ENCODE measurements at places on chromosomes 6 and 20.
A peak's percentile ranks its signal among the peaks of the same experiment; 100 is the strongest.

DNA sequence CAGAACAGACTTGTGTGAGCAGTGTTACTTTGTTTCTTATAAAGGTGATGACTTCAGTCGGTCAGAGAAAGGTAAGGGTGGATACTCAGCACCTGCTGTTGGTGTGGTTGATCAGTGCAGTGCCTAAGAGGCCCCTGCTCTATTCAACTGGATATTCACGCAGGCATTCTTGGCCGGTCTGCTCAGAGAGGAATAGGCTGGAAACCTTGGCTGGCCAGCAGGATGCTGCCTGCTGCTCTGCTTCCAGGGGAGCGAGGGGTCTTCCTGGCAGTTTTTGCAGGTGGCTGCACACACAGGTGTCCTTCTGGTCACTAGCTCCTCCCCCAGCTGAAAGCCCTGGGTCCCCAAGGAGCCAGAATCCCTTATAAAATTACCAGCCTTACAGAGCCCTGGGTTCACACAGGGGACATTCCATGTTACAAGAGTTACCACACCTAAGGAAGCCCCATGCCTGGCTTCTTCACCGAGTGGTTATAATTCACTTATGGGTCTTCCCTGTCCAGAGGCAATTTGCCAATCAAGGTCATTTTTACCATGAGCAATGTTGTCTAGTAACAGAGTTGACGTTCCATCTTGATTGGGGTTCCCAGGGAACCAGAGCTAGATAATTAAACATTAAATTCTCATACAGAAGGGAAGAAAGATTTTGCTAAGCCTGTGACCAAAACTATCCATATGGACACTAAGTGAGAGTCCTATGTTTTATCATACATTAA lies 16.4 kb downstream of the SYNJ2 start:
- no peak for DNase-seq

DNA sequence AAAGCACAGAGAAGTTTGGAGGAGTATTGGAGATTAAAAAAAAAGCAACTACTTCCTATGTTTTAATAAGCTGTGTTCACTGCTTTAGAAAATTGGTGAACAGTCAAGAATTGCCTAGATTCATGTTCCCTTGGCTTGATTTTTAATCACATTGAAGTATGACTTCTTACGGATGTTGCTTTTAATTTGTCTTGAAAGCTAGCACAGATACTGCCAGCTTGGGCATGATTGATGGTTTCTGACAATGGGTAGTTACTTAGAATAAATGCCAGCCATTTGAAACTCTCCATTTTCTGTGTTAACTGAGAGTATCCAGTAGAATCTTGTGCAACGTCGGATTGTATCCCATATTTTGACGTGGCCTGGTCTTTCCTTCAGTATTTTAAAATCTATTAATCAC lies 178.0 kb downstream of the DTNBP1 start:
- no peak for DNase-seq

DNA sequence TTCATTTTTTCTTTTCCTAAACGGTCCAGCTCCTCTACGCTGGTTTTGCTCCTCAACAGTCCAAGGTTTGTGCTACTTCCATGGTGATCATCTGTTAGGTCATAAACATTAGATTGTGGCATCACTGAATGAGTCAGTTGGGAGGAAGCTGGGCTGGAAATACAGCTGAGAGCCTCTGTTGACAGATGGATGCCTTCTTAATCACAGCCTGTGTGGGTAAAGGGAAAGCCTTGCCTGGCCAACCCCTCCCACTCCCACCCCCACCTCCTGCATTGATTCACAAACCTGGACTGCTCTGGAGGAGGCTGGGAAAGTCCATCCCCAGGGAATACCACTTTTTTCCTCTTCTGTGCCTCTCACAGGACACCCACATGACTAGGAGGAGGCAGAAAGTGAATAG lies 180.6 kb upstream of the CCN2 start:
- DNase-seq: no peak

DNA sequence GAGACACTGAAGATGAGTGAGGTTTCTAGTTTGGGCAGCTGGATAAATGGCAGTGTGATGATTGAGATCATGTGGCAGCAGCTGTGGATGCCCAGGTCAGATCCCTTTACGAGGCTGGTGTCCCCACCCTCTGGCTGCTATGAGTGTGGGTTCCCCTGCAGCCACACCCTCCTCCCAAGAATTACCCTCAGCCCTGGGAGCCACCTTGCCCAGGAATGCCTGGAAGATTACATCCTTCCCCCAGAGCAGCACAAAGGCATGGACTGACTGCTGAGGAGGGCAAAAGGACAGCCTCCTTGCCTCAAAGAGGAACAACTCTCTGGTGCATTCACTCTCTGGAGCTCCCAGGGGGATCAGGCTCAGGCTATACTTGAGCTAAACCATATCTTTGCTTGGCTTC lies 15.0 kb upstream of the PKHD1 start:
- DNase-seq: no peak

DNA sequence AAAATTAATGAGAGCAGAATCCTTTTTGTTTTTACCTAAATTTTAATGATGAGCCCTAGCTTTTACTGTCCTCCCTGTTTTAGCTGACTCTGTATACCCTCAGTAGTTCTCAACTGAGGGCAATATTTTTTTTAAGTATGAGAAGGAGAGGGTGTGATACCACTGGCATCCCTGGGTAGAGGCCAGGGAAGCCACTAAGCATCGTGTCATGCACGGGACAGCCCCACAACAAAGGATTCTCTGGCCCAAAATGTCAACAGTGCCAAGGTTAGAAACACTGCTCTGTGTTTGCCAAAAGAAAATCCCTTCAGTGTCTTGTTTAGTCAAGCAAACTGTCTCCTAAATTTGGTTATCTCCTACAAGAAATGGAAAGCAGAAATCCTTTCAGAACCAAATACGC lies 210.4 kb downstream of the KCNQ5 start:
- no peak for DNase-seq

GRCh38 chr6:168102315-168102985 lies 23.4 kb upstream of the FRMD1 start:
- DNase-seq: peak; percentile 97

- no peak for DNase-seq
Observed at GRCh38 chr6:157185171-157185570, 138.1 kb downstream of the TMEM242 start.

DNA sequence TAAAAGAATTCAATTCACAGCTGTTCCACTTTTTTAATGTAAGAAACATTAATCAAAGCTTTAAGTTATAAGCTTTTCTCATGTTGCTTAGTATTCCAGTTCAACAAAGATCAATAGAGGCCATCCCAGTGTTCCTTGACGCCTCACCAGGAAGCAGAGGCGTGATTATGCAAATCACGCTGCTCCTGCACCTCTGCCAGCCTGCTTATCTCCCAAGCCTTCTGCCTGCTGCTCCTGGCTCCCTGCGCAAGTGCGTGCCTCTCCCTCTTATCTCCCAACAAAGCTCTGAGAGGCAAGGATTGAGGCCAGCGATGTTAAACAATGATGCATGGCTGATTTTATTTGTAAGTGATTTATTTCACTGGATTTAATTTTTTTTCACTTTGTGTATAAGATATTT lies 42.8 kb downstream of the INSM1 start:
- peak; percentile 84 for DNase-seq

DNA sequence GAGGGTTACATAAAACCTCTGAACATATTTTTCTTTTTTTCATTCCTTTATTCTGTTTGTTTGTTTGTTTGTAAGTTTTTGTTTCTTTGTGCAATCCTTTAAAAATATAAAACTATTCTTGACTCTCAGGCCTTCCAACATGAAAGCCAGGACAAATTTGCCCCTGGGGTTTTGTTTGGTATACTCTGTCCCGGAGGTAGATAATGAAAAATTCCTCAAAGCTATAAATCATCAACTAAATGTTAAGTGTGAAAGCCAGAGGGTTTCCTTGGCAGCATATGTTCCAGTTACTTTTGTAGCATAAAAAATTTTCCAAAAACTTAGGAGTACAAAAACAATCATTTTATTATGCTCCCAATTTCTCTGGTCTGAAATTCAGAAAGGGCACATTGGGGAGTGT lies 1084.3 kb upstream of the GJE1 start:
- DNase-seq: no peak

DNA sequence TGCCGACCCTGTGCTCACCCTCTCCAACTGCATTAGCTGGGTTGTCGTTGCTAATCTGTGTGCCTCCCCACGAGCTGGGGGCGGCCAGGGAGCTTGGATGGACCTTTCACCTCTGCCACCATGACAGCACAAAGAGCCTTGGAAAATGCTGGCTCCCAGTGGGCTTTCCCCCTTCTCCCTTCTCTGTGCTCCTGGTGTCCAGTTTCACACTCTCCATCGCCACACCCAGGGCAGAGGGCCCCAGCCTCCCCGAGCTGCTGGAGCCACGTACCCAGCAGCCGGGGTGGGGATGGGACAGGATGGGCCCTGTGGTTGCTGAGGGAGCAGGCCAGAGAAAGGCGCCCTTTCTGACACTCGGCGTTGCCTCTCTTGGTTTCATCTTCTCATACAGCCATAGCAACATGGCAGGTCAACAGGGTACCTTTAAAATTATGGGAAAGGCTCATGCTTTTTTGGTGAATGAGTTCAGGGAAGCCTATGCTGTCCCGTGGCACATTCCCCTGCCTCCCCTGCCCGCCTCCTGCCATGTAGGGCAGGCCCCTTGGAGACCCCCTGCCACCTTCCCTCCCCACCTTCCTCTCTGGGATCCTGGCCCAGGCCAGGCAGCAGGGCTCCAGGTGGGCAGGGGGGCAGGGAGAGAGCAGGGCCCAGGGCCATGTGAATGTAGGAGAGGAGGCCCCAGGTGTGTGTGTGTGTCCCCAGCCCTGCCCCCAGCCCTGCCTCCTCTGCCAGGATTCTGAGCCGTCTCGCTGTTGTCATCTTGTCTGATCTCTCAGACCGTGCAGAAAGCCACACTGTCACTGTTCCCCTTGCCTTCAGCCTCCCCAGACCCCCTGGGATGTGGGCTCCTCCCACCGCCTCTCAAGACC lies 85.2 kb upstream of the CCDC167 start:
- DNase-seq: no peak

GRCh38 chr6:25050356-25050755 lies 114.6 kb upstream of the RIPOR2 start:
- peak; percentile 86 for DNase-seq

GRCh38 chr20:22819112-22819511 lies 216.0 kb upstream of the SSTR4 start:
- no peak for DNase-seq

- no peak for DNase-seq
Observed at GRCh38 chr20:58903614-58904013, 51.1 kb downstream of the GNAS start.

DNA sequence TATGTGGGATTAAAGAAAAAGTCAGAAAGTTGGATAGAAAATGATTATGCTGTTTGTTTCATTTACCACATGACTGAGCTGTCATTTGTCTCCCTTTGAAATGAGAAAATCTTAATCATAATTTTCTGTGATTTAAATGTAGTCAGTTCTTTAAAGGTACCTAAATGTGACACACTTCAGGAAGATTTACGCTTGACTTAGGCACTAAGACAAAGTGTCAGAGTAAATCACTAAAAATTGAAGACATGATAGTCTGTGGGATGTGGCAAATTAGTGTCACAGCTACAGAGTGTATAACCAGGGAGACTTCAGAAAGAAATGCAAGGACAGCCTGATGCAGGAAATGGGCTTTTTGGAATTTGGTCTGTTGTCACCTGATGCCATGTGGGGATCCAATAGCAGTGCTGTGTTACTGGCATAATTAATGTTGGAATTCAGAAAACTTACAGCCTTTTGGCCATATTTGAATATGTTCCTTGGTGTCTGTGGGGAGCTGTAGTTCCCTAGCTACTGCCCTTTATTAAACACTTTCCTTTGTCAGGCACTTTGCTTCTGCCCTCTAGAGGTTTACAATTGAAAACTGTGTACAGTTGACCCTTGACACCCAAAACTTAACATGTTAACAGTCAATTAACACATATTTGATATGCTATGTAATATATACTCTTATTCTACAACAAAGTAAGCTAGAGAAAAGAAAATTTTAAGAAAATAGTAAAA lies 493.8 kb downstream of the UTRN start:
- DNase-seq: no peak

DNA sequence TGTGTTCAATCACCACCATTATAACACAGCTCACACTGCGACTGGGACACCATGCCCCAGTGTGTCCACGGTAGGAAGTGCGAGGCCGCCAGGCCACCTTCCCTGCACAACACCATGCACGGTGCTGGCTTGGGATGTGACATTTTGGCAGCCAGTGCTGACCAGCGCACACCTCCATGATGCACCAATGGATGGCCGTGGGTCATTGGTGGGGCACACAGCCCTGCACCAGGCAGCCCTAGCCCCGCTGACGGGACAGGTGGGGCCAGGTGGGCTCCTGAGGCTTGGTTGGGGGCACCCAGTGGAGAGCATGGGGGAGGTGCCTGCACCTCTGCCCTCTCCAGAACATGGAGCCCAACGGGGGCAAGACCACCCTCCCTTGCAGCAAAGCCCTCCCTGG lies 18.2 kb upstream of the FRMD1 start:
- DNase-seq: no peak

DNA sequence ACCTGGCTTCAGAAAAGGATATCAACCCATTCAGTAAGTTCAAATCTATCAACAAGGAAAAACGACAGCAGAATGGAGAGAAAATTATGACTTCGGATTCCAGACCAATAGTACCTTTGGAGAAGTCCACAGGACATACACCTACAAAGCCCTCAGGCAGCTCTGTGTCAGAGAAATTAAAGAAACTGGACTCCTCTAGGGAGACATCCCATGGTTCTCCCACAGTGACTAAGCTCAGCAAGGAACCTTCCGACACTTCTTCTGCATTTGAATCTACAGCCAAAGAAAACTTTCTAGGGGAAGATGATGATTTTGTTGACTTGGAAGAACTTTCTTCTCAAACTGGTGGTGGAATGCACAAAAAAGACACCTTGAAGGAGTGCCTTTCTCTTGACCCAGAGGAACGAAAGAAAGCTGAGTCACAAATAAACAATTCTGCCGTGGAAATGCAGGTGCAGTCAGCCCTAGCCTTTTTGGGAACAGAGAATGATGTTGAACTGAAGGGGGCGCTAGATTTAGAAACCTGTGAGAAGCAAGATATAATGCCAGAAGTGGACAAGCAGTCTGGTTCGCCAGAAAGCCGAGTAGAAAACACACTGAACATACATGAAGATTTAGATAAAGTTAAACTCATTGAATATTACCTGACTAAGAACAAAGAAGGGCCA lies 67.4 kb upstream of the HINT3 start:
- DNase-seq: no peak

DNA sequence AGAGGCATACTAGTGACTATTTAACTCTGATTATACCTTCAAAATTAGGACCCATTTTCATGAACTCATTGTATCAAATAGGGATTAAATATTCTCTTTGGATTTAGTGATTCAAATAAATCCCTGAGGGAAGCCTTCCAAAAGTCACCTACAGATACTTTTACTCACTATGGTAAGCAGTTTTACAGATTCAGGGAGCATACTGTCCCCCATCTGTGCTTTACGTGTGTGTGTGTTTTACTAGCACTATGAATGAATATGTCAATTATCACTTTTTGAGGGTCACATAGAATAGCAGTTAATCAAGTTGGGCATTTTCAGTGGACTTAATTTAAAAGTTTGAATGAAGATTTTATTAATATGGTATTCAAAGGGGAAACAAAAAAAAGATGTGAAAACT lies 96.7 kb downstream of the EPHA7 start:
- DNase-seq: no peak

GRCh38 chr6:90584636-90585255 lies 2.1 kb downstream of the MAP3K7 start:
- no peak for DNase-seq

GRCh38 chr6:39344821-39345280 lies 22.3 kb upstream of the KCNK16 start:
- no peak for DNase-seq

- DNase-seq: no peak
Observed at GRCh38 chr6:28922004-28922820, 1.6 kb downstream of the TRIM27 start.

GRCh38 chr6:152341596-152341995 lies 295.6 kb downstream of the SYNE1 start:
- DNase-seq: no peak

GRCh38 chr6:166156942-166157341 lies 10.7 kb downstream of the TBXT start:
- peak; percentile 11 for DNase-seq

Data from NCI-H526 treated with DMSO at 0.1 percent for 48 hours (cell line).